ENCODE measurements at places on chromosomes 16 and 17.

- no peaks in the 10 kb centered on the region for H3K36me3 ChIP-seq
- DNase-seq = no peak
- H3K4me3 ChIP-seq = no peak overlapping the region
- H3K4me1 ChIP-seq = no peaks in the 10 kb centered on the region
Measured at GRCh38 chr17:72004611-72005331, 116.0 kb upstream of the SOX9 start.

- H3K4me1 ChIP-seq = peaks cover 9% of the 10 kb centered on the region
- DNase-seq = no peak
- no peaks in the 10 kb centered on the region for H3K36me3 ChIP-seq
- H3K27ac ChIP-seq = no peak overlapping the region
Measured at GRCh38 chr16:7303052-7303610, 29.5 kb upstream of the RBFOX1 start.

DNA sequence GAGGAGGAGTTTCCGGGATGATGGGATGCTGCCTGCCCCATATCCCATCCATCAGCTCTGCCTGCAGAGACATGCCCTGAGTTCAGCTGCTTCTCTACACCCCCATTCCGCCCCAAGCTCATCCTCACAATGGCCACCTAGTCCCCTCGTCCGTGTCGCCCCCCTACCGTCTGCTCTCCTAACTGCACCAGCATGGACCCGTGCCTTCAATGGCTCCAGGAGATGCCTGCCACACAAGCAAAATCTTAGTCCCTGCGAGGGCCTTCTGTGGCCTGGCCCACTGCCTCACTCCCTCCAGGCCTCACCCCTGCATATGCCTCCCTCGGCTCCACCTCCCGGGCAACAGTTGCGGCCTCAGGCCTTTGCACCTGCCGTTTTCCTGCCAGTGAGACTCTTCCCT is 1.8 kb upstream of the TELO2 start:
- H3K36me3 ChIP-seq = no peaks in the 10 kb centered on the region
- no peak overlapping the region for H3K27ac ChIP-seq
- no peak overlapping the region for H3K4me3 ChIP-seq
- no peaks in the 10 kb centered on the region for H3K27me3 ChIP-seq
- no peak for DNase-seq

GRCh38 chr17:82565551-82565950 is 46.0 kb downstream of the FOXK2 start:
- H3K36me3 ChIP-seq = peaks cover 5% of the 10 kb centered on the region
- no peak overlapping the region for H3K27ac ChIP-seq
- H3K27me3 ChIP-seq = no peaks in the 10 kb centered on the region
- peaks cover 35% of the 10 kb centered on the region for H3K4me1 ChIP-seq
- no peak overlapping the region for H3K4me3 ChIP-seq

GRCh38 chr17:7897090-7897489 is 8.5 kb downstream of the CHD3 start:
- no peak for DNase-seq
- no peaks in the 10 kb centered on the region for H3K4me1 ChIP-seq
- H3K27me3 ChIP-seq = no peaks in the 10 kb centered on the region
- no peak overlapping the region for H3K4me3 ChIP-seq
- peaks cover 94% of the 10 kb centered on the region for H3K36me3 ChIP-seq

GRCh38 chr17:14772776-14773175 is 471.9 kb downstream of the HS3ST3B1 start:
- no peaks in the 10 kb centered on the region for H3K27me3 ChIP-seq
- no peak for DNase-seq
- H3K4me3 ChIP-seq = no peak overlapping the region
- no peaks in the 10 kb centered on the region for H3K36me3 ChIP-seq
- no peak overlapping the region for H3K27ac ChIP-seq

- peaks cover 13% of the 10 kb centered on the region for H3K4me1 ChIP-seq
- no peak for DNase-seq
- H3K36me3 ChIP-seq = no peaks in the 10 kb centered on the region
- H3K4me3 ChIP-seq = peak overlapping the region; percentile 31
Measured at GRCh38 chr17:20992987-20993862, 49.6 kb downstream of the USP22 start.

- no peak for DNase-seq
- peak overlapping the region; percentile 66 for H3K4me3 ChIP-seq
- H3K27me3 ChIP-seq = no peaks in the 10 kb centered on the region
- peak overlapping the region; percentile 94 for H3K27ac ChIP-seq
- peaks cover 55% of the 10 kb centered on the region for H3K4me1 ChIP-seq
- peaks cover 7% of the 10 kb centered on the region for H3K36me3 ChIP-seq
Measured at GRCh38 chr16:86511317-86512161, 1.2 kb downstream of the FOXF1 start.

GRCh38 chr17:79174905-79175856 is 100.6 kb downstream of the ENGASE start:
- H3K36me3 ChIP-seq = no peaks in the 10 kb centered on the region
- no peaks in the 10 kb centered on the region for H3K4me1 ChIP-seq
- no peak overlapping the region for H3K4me3 ChIP-seq
- no peak overlapping the region for H3K27ac ChIP-seq

- no peaks in the 10 kb centered on the region for H3K4me1 ChIP-seq
- DNase-seq = no peak
- H3K36me3 ChIP-seq = no peaks in the 10 kb centered on the region
- H3K27me3 ChIP-seq = no peaks in the 10 kb centered on the region
Measured at GRCh38 chr16:25270577-25270976, 12.9 kb upstream of the ZKSCAN2 start.

DNA sequence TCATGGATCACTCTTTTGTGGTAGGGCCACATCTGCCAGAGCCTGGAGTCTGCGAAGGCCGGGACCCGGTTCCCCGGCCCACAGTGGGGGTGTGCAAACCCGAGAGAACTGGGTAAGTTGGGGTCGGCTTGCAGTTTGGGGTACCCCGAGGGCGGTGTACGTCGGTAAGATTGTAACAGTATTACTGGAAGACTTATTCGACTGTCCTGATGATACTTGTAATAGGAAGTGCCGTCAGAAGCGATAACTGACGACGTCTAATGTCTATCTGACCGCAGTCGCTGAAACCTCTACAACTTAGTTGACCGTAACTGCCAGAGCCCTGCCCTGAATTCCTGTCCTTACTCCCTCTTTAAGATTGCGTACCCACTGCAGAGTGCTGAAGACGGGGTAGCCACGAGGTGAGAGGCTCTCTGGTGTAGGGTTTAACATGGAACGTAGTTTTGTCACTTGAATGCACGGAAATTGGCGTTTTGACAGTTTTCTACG is 24.0 kb downstream of the TRPV2 start:
- H3K4me3 ChIP-seq = peak overlapping the region; percentile 74
- no peaks in the 10 kb centered on the region for H3K27me3 ChIP-seq
- peak overlapping the region; percentile 94 for H3K27ac ChIP-seq
- DNase-seq = no peak

DNA sequence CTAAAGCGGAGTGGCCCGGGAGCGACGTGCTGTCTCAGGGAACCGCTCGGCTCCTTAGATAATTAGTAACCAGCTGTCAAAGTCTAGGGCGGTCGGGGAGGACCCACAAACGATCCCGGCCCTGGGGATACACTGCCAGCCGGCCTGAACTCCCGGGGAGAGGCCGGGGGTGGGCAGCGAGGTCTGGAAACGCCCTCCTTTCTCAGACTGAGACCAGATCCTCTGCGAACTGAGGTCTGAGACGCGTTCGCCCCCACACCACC is 1.3 kb downstream of the HNF1B start:
- H3K4me1 ChIP-seq = peaks cover 36% of the 10 kb centered on the region
- H3K4me3 ChIP-seq = peak overlapping the region; percentile 3
- peaks cover 19% of the 10 kb centered on the region for H3K27me3 ChIP-seq
- H3K36me3 ChIP-seq = no peaks in the 10 kb centered on the region

GRCh38 chr16:73322856-73323255 is 274.9 kb upstream of the ZFHX3 start:
- no peaks in the 10 kb centered on the region for H3K27me3 ChIP-seq
- no peak overlapping the region for H3K4me3 ChIP-seq
- no peak for DNase-seq

DNA sequence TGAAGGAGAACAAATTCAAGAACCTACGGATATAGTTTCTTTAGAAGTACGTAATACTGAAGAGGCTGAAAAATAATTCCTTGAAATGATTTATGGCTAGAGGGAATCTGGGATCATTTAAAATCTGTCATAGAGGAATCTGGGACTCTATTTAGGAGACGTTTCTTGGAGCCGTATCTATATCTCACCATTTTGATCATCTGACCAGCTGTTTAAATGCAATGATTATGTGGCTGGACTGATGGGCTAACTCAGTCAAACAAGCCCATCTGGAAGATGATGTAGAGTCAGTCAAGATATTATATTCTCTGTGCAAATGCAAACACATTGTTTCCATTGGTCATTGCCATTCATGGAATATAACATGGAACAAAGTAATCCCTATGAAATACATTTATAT is 467.7 kb upstream of the ZFHX3 start:
- H3K36me3 ChIP-seq = no peaks in the 10 kb centered on the region
- H3K4me3 ChIP-seq = no peak overlapping the region
- no peak overlapping the region for H3K27ac ChIP-seq

DNA sequence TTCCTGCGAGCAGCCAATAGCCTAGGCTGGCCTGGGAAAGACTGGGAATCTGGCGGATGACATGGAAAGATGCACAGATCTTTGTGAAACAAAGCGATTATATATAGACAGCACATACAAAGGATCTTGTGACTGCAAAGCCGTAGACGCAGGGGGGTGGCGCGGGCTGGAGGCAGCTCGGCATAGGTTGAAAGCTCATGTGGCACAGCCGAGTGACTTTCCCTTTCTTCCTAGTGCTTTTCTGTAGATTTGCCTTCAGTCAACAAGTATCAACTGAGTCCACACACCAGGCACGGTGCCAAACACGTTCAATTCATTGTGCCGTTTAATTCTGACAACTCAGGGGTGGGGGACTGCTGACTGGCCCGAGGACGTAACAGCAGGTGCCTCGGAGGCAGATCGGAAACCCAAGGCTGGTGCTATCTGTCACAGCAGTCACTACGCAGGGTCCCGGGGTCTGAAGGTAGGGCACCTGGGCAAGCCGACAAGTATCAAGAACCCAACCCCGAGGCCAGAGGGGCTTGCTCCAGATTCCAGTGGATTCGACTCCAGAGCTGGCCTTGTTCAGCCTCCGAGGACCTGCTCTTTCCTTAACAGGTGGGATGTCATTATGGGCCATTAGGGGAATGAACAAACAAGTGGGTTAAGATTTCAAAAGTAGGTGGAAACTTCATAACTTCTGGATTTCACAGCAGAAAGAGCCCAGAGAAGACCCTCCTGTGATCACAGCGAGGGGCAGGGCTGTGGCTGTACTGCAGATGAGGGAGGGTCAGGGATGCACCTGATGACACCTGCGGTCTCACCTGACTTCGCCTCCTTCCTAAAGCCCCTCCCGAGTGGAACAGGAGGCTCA is 5.9 kb downstream of the PAM16 start:
- H3K36me3 ChIP-seq = no peaks in the 10 kb centered on the region
- peaks cover 31% of the 10 kb centered on the region for H3K4me1 ChIP-seq
- DNase-seq = no peak
- H3K4me3 ChIP-seq = no peak overlapping the region

GRCh38 chr17:1197781-1198490 is 18.2 kb upstream of the ABR start:
- H3K27me3 ChIP-seq = no peaks in the 10 kb centered on the region
- no peaks in the 10 kb centered on the region for H3K36me3 ChIP-seq
- peak overlapping the region; percentile 87 for H3K27ac ChIP-seq
- no peak for DNase-seq
- peaks cover 30% of the 10 kb centered on the region for H3K4me1 ChIP-seq

- no peaks in the 10 kb centered on the region for H3K36me3 ChIP-seq
- DNase-seq = no peak
- H3K4me1 ChIP-seq = peaks cover 23% of the 10 kb centered on the region
Measured at GRCh38 chr17:55584055-55584685, 72.9 kb upstream of the SMIM36 start.
